ENCODE measurements at places on chromosomes 3 and 15.

- DNase-seq = no peak
Measured at GRCh38 chr15:97598353-97598798, 362.1 kb upstream of the ARRDC4 start.

DNA sequence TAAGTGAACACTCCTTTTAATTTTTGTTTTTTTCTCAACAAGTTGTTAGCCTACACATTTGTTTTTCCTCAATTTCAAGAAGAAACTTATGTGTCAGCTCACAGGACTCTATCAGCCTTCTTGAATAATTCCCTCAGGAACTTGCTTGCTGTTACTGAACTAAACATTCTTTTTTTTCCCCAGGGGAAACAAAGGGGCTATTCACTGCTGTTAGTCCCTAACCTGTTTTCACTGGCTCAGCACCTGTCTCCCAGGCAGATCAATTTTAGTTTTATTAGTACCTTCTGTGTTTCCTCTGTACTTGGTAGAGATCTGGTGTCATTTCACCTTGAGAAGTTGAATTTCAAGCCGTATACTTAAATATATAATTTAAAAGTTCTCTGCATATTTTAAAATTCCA is 644.6 kb downstream of the CADM2 start:
- peak; percentile 90 for DNase-seq

- no peak for DNase-seq
Measured at GRCh38 chr3:48897460-48898376, 964 bp downstream of the SLC25A20 start.

- DNase-seq = no peak
Measured at GRCh38 chr3:48863122-48863521, 15.4 kb upstream of the PRKAR2A start.

GRCh38 chr15:40345867-40346578 is 4.8 kb upstream of the PHGR1 start:
- no peak for DNase-seq

- DNase-seq = no peak
Measured at GRCh38 chr3:136778865-136779264, 26.7 kb upstream of the STAG1 start.

DNA sequence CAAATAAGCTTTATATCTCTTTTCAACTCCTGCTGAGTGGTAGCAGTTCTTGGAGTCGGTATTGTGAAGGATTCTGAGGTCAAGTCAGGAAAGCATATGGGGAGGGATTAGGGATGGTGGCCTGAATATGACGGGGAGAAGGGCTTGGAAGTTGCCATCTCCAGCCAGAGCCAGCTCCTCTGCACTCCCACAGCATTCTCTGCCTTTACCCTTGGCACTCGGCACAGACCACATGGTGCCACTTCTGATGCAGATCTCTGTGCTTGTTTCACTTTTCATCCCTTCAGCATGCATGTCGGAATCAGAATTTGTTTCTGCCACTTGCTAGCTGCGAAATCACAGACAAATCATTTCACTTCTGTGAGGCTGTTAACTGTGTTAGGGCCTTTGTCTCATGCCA is 52.5 kb downstream of the RAB11A start:
- DNase-seq = no peak

- DNase-seq = no peak
Measured at GRCh38 chr15:52518487-52519371, 10.0 kb downstream of the MYO5A start.

DNA sequence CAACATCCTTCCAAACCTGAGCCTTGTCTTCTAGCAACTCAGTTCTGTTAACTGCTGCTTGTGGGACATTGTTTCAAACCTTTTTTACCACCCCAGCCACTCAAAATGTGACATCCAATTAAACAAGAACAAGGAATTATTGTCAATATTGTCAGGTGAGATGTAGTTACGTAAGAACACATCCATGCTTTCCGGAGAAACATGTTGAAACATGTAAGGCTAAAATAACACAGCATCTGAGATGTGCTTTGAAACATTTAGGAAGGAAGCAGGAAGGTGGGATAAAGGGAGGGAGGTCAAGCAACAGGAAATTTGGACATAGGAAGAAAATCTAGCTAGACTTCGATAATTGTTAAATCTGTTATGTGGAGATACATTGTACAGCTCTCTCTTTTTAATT is 50.9 kb upstream of the PRICKLE2 start:
- no peak for DNase-seq

- no peak for DNase-seq
Measured at GRCh38 chr3:37582086-37582485, 279.6 kb upstream of the CTDSPL start.

DNA sequence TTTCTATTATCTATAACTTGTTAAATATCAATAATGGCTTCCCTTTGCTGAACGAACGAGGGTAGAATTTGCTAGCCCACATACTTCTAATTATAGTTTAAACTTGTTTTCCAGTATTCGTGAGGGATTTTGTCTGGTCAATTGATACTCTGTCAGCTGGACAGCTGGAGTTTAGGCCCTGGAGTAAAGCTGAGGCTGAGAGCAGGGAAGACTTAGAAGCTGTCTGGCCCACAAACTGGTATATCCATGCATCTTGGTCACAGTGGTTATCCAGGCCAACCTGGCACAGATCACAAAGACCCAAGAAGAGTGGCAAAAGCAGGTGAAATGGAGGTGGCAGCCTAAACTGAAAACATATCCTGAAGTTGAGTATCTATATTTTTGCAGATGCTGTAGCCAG is 19.3 kb downstream of the ARHGAP31 start:
- no peak for DNase-seq

DNA sequence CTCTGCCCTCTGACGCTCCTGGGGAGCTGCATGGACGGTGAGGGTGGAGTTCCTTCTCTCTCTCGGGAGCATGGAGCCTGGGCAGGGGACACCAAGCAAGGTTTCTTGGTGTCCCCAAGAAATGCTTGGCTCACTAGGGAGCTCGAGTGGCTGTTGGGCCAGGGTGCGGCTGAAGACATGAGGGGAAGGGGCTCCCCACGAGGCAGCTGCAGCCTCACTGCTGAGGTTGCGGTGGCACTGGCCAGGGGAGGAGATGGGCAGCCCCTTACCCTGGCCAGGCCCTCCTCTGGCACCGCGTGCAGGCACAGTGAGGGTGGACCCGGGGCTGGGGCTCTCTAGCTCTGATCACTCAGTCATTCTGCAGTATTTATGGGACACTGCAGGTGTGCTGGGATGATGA is 43.5 kb upstream of the SLC41A3 start:
- DNase-seq = no peak

DNA sequence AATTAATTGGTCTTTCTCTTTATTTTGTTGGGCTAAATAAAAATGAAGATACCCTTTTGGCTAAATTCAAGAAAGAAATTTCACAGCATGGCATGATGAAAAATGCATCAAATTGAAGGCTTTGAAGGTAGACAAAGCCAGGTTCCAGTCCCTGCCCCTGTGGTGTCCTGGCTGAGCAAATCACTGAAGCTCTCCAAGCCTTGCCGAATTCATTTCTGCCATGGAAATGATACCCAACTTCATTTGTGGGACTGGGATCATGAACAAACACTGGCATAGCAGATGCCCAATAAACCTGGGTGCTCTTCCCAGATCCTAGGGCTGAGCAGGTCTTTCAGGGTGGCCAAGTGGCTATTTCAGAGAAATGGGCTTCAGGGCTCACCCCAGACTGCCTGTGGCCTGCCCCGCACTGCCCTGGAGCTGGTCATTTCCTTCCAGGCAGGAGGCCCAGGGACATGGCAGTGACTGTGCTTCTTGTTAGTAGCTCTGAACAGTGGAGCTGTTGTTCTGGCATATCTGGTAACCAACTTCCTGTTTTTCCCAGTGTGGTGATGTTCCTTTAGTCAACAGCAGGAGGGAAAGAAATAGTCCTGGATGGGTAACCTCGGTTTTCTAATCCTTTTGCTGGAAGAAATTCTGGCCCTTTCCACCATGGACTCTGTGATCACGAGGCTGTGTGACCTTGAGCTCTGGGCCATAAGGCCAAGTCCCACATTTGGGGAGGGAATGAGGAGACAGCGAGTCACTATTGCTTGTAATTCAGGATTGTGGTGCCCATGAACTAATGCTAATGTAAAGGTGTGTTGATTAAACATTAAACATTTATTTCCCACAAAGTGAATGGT is 47.6 kb downstream of the CTDSPL start:
- DNase-seq = no peak

- DNase-seq = no peak
Measured at GRCh38 chr15:46858150-46858549, 859.2 kb upstream of the SEMA6D start.

DNA sequence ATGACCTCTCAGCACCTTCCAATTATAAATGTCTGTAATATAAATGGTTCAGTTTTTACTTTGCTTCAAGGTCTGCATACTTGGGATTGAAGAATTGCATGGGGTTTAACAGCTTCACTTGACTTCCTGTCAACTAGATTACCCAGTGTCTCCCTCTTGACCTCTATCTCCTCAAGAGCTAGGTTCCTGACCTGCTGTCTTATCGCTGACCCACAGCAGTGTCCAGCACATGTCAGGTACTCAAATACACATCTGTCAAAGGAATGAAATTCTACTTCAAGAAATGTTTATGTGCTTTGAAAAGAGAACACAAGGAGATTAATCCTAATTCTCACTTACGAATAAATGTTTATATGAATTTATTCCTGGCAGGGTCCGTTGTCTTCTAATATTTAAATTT is 284.5 kb downstream of the SLC9A9 start:
- no peak for DNase-seq

DNA sequence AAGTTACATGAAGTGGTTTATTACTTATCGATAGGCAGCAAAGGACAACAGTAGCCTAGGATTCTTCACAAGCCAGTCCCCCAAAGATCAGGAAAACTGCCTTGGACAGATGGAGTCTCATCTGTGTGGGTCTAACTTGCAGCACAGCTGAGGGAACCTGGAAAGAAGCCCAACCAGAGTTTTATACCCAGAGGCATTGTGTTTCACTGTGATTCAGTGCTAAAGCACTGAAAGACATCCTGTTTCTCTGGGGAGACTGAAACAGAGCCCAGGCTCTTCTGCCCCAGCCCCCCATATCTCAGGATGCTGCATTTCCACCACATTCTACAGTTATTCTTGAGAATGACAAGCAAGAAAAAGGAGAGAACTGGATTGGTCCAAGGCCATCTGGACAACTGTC is 48.2 kb upstream of the PYDC2 start:
- DNase-seq = no peak

- DNase-seq = no peak
Measured at GRCh38 chr3:4395448-4395847, 71.6 kb downstream of the SUMF1 start.

DNA sequence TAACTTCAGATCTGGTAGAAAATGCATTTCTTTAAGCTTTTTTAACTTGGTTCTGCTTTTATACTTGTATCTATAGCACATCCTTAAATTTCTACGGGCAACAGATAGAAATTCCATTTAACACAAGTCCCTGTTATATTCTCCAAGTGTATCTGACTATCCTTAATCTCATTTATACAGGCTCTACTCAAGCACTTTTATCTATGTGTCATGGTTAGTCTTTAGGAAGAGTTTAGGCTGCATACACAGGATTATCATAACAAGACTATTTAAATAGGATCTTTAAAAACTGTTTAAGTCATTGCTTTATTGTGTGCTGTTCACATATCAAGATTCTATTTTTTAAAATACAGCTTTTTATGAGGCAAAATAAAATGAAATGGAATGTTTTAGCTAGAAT is 52.7 kb downstream of the SETD5 start:
- DNase-seq = no peak

DNA sequence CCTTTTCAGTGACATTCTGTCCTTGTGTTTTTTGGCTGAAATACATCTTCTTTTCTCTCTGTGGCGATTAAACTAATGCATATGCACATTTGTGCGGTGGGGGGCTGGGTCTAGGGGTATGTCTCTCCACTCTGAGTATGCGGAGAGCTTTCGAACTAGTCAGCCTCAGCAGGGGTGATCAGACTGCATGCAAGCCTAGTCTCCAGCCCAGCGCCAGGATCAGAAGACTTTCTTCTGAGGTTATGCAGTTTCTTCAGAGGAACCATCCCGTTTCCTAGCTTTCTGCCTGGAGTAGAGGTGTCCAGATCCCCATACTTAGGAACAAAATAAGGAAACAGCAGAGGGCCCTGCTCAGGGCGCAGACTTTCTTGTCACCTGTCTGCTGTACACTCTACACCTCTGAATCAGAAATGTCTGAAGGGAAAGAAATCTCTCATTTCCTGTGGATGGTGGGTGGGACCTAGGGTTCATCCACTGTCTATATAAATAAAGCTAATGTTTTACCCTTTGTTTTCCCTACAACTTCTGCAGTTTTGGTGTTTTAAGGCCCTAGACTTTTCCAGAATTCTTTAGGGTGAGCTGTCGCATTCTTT is 230.4 kb downstream of the ABHD5 start:
- DNase-seq = no peak

DNA sequence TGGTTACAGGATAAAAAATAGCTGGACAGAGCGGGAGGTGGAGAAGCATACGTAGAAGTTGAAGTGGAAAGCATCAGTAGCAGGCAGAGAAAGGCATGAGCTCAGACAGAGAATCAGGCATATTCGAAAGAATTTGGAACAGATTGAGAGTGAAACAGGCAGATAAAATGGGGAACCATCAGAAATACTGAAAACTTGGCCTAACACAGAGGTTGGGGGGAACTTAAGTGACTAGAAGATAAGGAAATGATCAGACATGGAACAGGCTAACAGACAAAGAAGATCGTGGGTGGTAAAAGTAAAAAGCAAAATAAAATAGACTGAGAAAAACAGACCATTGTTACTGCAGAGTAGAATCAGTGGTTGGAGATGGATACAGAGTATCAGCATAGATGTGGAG is 32.9 kb downstream of the GTF2E1 start:
- no peak for DNase-seq

DNA sequence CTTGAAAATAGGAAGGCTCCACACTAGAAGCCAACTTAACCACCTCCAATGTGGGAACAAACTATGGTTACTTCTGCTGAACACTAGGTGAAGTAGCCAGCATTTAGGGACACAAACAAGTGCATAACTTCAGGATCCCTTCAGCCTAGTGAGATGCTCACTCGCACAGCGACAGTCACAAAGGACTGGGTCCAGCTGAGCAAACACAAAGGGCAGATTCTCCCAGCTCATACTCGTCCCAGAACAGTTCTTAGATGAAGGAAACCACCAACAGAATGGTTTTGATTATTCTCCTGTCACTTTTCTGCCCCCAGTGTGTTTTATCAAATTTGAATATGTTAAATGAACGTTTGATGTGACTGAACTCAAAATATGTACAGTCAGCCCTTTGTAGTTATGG is 201.6 kb downstream of the KCNAB1 start:
- peak; percentile 80 for DNase-seq

DNA sequence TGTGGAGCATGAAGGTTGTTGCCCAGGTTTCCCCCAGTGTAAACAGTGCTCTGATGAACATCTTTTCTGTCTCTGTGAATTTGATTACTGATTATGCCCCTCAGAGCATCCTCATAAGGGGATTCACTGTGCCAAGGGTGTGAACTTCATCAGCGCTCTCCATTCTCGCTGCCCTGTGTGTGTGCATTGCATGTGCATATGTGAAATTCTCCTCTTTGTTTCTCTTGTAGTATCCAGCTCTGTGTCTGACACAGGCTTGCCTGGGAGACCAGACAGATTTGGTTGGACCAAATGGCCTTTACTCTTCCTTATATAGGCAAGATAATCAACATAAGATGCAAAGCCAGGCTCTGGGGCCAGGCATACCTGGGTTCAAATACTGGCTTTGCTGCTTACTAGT is 21.9 kb downstream of the CACNA2D3 start:
- DNase-seq = no peak

- DNase-seq = no peak
Measured at GRCh38 chr15:36430280-36430679, 149.1 kb upstream of the CDIN1 start.
